ENCODE measurements at places on chromosomes 11 and 22.
A peak's percentile ranks its signal among the peaks of the same experiment; 100 is the strongest.

DNA sequence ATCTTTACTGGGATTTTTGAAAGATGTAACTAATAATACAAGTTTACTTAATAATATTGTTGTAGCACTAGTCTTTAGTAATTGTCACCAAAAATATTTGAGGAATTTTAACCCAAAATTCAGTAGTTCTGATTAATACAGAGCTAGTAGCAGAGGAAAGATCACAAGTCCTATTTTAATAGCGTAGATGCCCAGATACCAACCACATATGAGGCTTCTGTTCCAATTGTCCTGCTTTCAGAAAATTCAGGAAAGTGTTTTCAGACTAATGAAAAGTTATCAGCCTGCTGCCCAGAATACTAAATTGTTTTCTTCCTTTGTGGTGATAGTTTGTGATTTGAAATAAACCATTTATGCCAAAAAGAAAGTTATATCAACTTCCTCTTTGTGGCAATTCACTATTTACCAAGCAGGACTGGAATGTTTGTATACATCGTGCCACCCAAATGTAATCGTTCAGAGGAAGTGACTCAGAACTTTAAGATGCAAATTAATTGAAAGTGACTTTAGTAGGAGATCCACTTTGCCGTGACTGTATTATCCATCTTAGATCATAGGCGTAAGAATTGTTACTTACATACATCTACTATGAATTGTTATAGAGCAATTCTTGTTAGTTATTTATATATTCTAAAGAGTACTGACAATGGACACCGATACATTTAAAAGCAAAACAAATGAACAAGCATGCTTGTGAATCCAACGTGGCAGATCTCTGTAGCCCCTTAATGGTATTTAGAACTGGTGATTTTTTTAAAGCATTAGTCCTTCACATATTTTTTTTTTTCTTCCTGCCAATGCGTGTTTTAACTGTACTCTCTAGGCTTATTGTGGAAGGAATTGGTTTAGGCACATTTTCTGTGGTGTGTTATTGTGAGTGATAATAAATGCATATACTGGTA, 231.0 kb downstream of the DDX10 start:
- peak; percentile 72 for DNase-seq

GRCh38 chr11:41281131-41281742, 178.2 kb downstream of the LRRC4C start:
- DNase-seq = no peak

DNA sequence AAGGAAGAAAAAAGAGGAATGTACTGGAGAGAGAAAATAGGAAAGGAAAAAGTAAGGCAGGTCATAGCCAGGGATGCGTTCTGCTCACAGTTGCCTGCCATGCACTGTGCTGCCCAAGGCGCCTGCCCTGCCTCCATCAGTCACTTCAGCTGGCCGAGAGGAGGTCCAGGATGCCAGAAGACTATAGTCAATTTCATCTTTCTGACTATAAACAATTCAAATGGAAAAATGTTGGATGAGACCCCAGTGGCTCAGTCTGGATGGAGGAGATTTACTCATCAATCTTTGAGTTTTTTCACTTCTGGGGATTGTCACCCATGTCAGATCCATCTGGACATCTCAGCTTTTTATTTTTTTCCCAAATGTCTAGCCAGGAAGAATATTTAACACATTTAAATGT, 36.7 kb upstream of the CLMP start:
- DNase-seq = no peak

DNA sequence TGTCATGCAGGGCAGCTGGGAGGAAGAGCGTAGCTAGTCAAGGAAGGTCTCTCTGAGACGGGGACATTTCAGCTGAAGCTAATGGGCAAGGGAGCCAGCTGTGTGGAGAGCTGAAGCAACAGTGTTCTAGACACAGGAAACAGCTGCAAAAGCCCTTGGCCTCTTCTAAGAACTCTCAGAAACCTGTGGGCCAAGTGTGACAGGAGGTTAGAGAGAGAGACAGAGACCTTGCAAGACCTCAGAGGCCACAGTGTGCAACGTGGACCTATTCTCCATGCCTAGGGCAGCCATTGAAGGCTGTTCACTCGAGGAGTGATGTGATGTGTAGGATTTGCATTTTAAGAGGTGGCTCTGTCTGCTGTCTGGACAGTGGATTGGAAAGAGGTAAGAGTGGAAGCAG, 48.7 kb upstream of the TNRC6B start:
- DNase-seq = no peak

GRCh38 chr11:122107566-122107965, 8.4 kb downstream of the BLID start:
- DNase-seq = peak; percentile 33

DNA sequence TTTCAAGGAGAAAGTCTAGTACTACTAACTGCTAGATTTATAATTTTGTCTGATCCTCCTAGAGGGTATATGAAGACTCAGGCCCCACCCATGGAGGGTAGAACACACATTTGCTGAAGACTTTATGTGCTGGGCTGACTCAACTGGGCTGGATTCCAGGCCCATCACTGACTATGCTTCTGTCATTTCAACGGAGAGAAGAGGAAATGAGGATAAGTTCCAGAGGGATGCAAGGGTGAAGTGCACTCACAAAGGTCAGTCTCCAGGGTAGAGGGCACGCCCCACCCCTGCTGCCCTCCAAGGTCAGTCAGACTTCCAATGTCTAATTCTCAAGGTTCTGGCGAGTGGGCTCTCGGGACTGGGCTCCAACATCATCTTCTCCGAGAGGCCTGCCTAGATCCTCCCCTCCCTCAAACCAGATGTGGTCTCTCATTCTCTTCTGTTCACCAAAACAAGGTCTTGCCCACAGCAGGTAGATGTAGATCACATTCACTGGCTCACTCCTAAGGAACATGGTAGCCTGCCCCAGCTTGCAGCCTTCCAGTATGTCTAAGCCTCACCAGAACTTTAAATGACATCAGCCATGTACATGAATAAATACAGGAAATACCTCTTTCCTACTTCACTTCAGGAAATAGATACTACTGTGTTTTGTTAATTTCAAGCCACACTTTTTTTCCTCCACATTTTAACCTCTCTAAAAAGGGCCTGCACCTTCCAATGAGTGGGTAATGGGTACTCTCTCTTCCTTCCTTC, 7.3 kb upstream of the C11orf86 start:
- DNase-seq = peak; percentile 72

DNA sequence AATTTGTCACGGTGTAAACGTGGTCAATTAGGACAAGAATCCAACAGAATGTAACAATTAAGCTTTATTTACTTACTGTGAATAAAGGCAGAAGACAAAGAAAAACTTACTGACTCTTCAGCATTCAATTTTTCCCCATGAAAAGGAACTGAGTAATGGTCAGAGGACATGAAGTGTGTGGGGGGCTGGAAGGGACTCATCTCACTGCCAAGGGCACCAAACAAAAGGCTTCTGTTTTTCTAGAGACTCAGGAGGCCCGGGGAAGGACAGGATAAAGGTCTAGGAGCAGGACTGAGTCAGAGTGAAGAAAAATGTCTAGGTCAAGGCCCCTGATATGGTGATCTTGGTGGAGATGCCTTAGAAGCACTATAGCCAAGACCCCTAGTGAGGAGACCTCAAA, 564.2 kb upstream of the ANO5 start:
- peak; percentile 18 for DNase-seq

- DNase-seq = no peak
Observed at GRCh38 chr11:10160350-10160749, 133.7 kb downstream of the SBF2 start.

DNA sequence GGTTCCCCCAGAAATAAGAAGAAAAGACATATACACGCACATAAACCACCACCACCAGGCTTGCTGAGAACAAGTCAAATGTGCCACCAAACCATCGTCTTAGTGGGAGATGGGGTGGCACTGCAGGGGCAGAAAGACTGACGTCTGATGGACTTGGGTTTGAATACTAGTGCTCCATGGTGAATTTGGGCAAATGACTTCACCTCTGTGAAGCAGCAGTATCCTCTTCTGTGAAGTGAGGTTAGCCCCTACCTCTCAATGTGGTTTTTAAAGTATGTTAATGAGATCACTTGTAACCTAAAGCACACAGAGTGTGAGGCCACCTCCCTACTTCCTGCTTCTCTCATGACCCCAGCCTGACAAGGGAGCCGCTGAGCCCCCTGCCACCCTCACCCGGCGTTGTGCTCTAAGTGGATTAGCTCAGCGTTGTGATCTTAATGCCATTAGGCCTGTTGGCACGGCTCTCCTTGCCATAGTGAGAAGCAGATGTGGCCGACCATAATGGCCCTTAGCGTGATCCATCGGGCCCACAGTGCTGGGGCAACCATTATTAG, 14.4 kb downstream of the ZBTB16 start:
- no peak for DNase-seq

DNA sequence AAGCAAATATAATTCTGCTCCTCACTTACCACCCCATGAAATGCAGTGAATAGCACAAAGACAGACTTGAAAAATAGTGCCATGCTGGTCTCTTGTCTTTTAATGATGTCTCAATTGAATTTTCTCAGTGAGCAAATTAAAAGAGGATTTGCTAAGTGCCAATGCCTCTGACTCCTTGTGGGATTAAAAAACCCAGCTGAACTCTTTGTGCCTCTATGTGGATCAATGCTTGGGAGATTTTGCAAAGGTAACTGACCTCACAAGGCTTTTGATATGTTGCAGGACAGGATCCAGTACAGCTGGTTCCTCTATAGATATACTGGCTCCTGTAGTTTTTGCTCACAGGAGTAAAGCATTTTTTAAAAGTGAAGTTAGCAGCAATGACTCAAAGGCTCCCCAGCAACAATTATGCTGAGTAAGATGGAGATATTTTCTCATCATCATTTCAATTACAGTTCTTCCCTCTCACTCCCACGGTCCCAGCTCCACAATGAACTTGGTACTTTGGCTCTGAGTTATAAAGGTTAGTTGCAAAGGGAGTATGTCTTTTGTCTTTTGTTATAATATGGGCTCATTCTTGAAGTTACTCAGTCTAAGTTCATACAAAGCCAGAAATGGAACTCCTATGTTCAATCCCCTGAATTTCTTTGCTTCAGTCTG, 471.5 kb downstream of the LRRC4C start:
- no peak for DNase-seq

DNA sequence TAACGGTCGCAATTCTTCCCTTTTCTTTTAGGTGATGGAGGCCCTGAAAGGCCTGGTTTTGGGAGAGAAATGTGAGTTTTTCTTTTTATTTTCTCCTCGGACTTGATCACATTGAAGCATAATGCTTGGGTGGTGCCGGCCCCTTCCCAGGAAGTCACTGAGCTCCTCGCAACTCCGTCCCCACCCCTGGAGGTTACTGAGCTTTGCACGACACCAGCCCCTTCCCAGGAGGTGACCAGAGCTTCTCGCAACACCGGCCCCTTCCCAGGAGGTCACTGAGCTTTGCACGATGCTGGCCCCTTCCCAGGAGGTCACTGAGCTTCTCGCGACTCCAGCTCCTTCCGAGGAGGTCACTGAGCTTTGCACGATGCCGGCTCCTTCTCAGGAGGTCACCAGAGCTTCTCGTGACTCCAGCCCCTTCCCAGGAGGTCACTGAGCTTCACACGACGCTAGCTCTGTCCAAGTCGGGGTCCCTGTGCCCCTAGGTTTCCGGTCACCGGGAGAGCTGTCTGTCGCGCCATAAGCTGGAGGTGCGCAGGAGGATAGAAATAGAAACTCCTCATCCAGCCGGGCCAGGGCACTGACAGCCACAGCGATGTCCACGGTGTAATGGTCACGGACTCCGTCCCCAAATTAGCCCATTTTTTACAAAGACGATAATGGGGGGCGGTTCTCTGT, 586.4 kb downstream of the BRD1 start:
- DNase-seq = no peak

DNA sequence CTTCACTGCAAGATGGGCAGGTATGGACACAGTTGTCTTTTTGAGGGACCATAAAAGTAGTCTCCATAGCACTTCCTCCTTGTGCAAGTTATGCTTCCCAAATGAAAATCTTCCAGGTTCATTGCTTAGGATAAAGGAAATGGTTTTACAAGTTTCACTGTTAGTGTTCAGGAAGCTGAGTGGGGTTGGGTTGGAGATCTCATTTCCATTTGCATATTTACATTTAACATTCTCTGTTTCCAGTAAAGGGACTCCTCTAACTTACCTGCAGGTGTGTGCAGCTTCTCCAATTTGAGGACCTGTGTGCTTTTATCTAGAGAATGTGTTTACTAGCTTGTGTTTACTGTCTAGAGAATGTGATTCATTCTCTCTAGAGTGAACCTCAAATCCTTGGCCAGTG, 141.3 kb upstream of the POU2AF2 start:
- DNase-seq = no peak

GRCh38 chr11:62922653-62923431, 1.7 kb upstream of the CHRM1 start:
- DNase-seq = peak; percentile 26

DNA sequence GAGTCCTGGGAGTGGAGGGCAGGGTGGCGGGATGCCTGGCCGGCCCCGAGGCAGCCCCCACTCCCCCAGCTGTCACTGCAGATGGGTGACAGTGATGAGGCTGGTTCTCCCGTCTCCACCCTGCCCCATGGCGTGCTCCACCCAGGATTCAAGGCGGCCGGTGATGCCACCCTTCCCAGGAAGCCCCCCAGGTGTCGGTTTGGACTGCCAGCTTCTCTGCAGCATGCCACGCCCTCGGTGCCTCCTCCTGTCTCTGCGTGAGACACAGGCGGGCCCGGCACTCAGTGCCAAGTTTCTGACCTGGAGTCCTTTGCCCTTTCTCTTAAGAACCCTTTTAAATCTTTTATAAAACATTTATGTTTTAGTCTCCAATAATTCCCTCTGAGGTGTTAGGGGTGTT, 71.5 kb downstream of the MPPED1 start:
- no peak for DNase-seq

DNA sequence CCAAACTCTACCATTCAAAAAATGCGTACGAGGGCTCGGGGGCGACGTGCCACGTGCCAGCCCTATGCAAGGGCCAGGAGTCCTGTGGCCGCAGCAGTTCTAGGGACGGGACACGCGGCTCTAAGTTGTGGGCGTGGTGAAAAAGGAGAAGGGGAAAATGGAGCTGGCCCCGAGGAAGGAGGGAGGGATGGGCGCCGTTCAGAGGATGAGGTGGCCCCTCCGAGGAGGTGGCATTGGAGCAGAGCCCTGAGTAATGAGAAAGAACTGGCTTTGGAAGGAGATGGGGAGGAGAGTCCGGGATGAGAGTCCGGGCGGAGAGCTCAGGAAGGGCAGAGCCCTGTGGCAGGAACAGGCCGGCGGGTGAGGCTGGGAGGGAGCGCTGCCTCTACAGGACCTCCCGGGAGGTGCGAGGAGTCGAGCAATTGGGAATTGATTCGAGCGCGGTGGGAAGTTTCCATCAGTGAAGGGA, 21.0 kb downstream of the OTUB1 start:
- peak; percentile 63 for DNase-seq

GRCh38 chr11:62555464-62556107, 9.0 kb upstream of the AHNAK start:
- peak; percentile 91 for DNase-seq

DNA sequence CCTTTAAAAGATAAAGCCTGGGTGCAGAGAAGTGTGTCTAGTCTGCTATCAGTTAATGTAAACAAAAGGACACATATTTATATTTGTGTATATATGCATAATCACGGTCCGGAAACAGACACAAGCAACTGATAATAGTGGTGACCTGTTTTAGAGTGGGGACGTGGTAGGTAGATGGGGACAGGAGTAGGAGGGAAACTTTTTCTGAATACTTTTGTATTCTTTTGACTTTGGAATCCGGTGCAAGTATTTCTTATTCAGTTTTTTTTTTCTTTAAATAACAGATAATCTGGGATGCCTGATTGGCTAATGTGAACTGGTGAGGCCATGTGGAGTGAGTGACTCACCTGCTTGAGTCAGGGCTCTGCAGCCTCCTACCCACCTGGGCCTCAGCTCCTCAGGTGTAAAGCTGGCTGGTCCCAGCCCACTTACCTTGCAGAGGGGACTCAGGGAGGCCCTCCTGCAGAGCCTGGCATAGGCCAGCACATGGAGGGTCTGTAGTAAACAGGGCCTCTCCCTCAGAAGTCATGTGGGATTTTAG, 15.3 kb downstream of the MICAL2 start:
- DNase-seq = no peak

- no peak for DNase-seq
Observed at GRCh38 chr11:22390283-22390655, 52.1 kb downstream of the SLC17A6 start.

All from suppressor macrophage treated with lipopolysaccharide for 4 hours (primary cell).